ENCODE measurements at places on chromosomes 1 and 21.

DNA sequence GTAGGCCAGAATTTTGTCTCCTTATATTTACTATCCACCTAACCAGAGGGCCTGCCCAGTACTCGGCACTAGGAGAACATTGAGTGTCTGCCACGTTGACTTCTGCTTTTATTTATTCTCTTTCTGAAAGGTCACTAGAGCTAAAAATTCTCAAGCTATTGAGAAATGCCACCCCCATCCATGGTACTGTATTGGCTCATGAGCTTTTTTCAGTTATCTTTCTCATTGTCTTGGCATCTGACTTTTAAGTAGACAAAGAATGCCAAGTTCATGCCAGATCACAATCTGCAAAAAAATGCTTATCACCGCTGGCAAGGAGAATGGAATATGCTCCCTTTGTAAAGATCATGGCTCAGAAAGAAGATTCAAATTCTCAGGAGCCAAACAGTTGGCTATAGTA lies 49.8 kb upstream of the MROH9 start:
- no peak for DNase-seq

DNA sequence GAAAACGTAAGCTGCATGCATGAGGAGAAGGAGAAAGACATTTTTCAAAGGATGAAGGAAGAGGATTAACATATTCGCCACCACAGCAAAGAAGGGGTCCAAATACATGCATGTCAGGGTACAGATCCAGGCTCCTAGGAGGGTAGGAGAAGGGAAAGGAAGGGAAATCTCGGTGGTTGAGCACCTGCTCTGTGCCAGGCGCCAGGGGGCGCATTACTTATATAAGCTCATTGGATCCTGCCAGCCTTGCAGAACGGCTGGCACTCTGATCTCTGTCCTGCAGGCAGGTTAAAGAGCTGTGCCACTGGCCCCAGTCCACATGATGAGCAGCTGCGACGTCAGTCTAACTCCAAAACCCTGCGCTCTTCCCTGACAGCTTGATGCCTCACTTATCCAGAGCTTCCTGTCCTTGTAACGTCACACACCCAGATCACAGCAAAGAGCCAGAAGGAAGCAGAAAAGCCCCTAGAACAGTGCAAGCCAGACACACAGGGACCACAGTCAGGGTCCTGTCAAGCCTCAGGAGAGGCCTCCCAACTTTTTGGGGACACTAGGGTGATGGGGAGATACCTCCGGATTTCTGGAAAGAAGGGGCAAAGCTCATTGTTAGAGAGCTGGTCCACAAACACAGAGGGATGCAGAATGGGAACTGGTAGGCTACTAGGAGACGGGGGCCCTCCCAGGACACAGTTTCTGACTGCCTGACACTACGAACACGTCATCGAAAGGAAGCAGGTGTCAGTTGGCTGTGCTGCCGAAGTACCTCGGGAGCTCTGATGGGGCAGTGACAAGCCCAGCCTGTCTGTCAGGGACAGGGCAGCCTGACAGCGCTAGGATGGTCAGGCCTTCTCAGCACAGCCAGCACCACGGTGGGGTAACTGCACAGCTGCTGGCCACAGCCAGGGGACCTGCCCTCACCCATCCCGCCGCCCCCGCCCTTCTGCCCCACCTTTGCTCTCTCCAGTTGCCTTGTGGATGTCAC lies 99.1 kb downstream of the BEND5 start:
- peak; percentile 69 for DNase-seq

DNA sequence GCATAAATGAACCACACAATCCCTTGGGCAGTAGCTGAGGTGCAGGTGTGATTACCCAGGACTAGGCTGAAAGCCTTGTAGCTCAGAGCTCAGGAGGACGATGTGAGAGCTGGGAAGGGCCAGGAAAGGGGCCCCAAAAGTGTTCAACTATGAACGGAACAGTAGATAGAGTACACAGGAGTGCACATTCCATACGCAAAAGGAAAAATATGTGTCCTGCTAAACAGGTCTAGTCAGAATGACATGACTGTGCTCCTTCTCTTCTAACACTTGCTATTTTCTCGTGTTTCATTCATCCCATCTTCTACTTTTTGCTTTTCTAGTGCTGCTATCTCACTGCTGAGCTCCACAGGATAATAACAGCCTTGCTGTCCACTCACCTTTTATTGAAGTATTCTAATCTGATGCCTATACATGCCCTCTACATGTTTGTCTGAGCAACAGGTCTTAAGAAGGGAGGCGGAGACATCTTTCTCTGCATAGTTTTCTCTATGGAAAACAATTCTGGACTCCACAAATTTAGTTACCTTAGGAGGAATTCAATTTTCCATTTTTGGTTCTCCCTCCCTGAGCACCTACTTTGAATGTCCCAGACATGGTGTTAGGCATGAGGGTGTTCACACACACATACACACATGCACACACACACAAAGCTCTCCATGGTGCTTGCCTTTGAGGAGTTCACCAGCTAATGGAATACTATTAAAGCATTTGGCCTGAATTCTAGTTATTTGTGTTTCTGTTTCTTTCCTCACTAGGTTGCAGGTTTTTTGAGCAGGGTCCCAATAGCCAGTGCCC lies 3.4 kb downstream of the S100A10 start:
- no peak for DNase-seq

- DNase-seq = no peak
Measured at GRCh38 chr1:10823000-10823401, 26.6 kb upstream of the CASZ1 start.

- DNase-seq = peak; percentile 38
Measured at GRCh38 chr1:68442822-68443556, 6.8 kb downstream of the RPE65 start.

- no peak for DNase-seq
Measured at GRCh38 chr1:185495898-185496297, 178.9 kb upstream of the IVNS1ABP start.

Measured in NB4 (cell line).